Cardiac septum (tissue), 1 donor: ENCODE measurements at places on chromosomes 6 and 20. TPM values are rescaled to one million over a fixed set of nuclear protein-coding genes. Genes with fewer than 3 reads are reported as not detected.

DNA sequence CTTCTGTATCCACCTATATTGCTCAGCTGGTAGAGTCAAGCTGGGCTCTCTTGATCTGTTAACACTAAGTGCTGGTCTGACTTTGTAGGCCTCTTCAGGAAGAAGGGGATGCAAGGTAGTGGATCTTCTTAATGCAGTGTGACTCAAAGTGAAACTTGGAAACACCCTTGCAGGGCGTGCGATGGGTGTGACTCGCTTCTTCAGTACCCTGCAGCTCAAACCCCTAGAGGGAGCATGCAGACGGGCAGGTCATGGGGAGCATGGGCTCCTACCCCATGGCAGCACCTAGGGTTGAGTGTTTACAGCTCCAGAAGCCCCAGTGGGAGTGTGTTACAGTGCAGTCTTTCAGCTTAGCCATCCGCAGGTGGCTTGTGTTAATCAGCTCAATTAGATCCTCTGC lies 757 bp upstream of the SAMD3 start:
- DNase-seq: no peak

DNA sequence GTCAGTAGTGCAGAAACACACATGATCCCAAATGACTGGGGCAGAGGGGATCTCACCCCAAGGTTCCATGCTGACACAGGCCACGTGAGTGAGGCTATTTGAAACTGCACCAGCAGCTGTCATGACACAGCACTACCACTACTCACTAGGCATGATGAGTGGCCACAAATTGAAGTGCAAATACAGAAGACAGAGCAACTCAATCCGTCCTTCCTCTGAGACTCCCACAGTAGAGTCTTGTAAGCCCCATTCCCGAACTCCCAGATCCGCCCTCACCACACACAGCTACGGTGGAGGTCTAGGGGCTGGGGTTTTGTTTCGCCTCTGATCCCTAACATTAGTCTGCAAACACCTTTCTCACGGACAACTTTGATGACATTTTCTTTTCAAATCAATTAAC lies 113.3 kb upstream of the NUP153 start:
- DNase-seq: no peak

DNA sequence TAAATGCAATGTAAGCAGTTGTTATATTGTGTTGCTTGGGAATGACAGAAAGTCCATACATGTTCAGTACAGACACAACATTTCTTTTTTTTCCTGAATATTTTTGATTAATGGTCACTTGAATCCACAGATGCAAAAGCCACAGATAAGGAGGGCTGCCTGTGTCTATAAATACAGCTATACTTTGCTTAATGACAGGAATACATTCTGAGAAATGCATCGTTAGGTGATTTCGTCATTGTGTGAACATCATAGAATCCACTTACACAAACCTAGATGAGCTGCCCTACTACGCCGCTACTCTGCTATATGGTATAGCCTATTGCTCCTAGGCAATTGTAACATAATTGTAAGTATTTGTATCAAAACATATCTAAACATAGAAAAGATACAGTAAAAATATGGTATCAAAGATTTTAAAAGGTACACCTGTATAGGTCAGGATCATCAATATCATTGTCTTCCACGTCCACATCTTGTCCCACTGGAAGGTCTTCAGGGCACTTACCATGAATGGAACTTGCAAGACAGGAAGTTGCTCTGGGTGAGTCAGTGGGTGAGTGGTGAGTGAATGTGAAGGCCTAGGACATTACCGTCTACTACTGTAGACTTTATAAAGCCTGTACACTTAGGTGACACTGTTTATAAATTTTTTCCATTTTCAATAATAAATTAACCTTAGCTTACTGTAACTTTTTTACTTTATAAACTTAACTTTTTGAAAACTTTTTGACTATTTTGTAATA lies 27.9 kb upstream of the POPDC3 start:
- no peak for DNase-seq

Gene C6orf141
- total RNA-seq: 0.38 TPM

DNA sequence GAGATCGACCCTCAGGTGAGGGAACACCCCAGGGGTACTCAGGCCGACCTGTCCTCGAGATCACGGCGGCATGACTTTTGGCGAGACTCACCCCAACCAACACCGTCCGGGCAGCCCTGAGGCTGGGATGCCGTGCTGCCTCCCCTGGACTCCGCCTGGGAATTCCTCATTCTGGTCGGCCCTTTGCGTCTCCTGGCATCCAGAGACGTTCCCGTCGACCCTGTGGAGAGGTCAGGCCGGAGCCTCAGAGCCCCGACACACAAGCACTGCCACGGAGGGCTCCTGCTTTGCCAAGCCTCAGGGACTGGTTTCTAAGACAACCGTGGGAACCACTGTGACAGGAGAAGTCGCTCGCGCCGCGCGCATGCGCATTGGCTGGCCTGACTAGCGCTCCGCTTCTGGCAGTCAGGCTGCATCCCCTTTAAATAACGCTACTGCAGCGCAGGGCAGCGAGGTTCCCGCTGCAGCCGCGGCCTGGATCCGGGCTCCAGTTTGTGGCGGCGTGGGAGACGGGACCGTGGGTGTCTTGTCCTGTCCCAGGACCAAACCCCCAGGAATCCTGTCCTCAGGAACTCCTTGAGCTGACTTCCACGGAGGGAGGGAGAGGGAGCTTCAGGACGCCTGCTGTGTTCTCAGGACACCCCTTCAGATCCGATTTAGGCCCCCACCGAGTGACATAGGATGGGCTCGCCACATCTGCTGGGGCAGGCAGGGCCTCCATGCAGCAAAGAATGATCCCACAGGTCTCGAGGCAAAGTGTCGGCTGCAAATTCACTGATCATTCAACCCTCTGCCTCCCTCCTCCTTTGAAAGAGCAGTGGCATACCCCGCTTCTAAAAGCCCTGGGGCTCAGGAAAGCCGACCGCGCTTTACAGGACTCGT lies 163.2 kb upstream of the ZNF337 start:
- DNase-seq: peak; percentile 92
